ENCODE measurements at places on chromosomes 3 and 15. TPM values are rescaled to one million over a fixed set of nuclear protein-coding genes. Genes with fewer than 3 reads are reported as not detected.

The ROPN1 gene
- total RNA-seq, result not detected

The GUCA1C gene
- total RNA-seq, result not detected

The FYTTD1 gene
- 94.6 TPM for total RNA-seq

The MYZAP gene
- total RNA-seq, result 13.1 TPM

DNA sequence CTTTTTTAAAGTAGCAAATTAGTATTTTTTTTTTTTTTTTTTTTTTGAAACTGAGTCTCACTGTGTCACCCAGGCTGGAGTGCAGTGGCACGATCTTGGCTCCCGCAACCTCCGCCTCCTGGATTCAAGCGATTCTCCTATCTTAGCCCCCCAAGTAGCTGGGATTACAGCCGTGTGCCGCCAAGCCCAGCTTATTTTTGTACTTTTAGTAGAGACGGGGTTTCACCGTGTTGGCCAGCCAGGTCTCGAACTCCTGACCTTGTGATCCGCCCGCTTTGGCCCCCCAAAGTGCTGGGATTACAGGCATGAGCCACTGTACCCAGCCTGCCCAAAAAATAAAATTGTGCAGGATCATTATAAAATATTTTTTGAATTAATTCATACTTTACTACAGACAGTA, 272.2 kb upstream of the UBE2E1 start:
- no peak for DNase-seq

GRCh38 chr3:113663761-113664160, 32.7 kb downstream of the USF3 start:
- no peak for DNase-seq

GRCh38 chr3:78689378-78689777, 1078.4 kb downstream of the ROBO1 start:
- DNase-seq, result no peak

GRCh38 chr15:45910671-45911070, 275.8 kb downstream of the SQOR start:
- no peak for DNase-seq

DNA sequence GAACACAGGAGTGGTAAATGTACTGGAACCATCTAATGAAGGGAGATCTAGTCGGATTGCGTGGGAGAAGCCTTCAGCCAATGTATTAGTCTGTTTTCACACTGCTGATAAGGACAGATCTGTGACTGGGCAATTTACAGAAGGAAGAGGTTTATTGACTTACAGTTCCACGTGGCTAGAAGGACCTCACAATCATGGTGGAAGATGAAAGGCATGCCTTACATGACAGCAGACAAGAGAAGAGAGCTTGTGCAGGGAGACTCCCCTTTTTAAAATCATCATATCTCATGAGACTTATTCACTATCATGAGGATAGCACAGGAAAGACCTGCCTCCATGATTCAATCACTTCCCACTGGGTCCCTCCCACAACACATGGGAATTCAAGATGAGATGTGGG, 17.0 kb downstream of the HRG start:
- DNase-seq, result no peak

DNA sequence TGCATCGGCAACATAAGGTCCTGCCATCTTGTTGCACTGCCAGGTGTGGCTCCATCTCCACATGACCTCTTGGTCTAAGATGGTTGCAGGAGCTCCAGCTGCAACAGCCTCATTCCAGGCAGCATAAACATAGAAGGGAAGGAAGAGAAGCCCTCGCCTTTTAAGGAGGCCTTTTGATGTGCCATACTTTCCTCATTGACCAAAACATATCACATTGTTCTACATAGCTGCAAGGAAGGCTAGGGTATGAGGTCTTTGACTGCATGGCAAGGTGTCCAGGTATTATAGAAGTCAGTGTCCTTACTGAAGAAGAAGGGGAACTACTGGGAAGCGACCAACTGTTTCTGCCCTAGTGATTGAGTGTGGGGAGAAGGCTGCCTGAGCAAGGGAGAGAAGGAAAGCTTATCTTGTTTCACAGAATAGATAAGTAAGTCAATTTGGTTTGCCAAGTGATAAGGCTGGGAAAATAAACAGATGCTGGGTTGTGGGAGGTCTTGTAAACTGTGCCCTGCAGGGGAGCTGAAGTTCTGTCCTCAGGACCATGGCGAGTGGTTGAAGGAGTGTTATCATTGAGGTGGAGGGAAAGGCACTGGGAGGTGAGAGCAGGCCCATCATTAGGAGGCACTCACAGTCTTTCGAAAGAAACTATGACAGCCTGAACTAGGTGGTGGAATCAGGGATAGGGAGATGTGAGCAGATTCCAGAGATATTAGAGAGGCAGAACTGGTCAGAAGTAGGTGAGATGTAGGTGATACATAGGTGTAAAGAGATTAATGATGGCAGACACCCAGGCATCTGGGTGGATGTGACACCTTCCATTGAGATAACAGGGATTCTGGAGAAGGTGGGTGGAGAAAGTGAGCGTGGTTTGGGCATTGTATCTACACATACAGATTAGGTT, 93.8 kb upstream of the IGF1R start:
- no peak for DNase-seq

DNA sequence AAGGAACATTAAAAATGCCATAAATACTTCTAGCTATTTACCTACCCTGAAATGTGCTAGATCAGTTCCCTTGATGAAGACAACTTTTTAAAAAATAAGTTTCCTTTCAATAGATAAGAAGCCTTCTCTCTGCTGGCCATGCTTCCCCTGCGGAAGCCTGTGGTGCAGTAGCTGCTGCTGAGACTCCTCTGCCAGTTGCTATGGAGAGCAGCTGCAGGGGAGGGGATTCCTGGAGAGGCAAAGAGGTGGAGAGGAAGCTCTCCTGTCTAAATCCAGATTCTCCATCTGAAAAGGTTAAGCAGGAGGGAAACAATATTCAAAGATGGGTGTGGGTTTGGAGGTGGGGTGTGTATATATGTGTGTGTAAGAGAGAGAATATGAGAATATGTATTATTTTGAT, 69.8 kb upstream of the BFSP2 start:
- DNase-seq, result no peak

DNA sequence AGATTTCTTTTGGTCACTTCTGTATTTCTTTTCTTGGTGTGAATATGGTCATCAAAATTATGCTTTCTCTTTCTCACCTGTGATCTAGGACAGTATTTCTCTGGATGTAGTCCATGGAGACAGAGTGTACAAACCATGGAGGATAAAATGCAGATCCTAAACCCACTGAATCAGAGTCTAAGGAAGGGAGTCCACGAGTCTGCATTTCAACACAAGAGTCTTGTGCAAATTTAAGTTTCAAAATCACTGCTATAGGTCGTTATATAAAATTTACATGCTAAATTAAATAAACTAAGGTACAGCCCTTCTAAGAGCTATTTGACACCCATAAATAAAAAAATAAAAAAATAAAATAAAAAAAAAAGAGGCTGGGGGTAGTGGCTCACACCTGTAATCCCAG, 17.3 kb upstream of the UBE2E2 start:
- DNase-seq, result no peak

DNA sequence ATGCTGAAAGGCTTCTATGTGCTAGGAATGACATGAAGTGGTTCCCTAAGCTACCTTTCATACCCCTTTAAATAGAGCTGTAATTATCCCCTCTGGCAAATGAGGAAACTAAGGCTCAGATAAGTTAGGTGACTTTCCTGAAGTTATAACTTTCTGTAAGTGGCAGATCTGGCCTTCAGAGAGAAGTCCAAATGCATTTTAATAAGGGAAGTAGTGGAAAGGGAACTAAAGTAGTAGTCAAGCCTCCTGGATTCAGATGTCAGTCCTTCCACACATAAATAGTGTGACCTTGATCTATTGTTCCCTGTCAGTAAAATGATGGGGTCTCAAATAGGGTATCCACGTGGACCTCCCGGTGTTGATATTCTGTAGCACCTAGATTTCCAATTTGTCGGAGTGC, 277.7 kb downstream of the EDEM1 start:
- DNase-seq, result no peak

- peak; percentile 19 for DNase-seq
Observed at GRCh38 chr15:90035840-90036230, 34.7 kb downstream of the ZNF710 start.

All from transverse colon (tissue), 4 donors.